CD4-positive, alpha-beta T cell (primary cell): ENCODE measurements at places on chromosomes 2 and 18. TPM values are rescaled to one million over a fixed set of nuclear protein-coding genes. Genes with fewer than 3 reads are reported as not detected.

- no peak for DNase-seq
These were observed 17.2 kb downstream of the MYO1B start for GRCh38 chr2:191262436-191262835.

- DNase-seq = no peak
These were observed 33.8 kb downstream of the HS1BP3 start for GRCh38 chr2:20617081-20617575.

- no peak for DNase-seq
These were observed 68.3 kb upstream of the LRP1B start for GRCh38 chr2:142199073-142199472.

- DNase-seq = no peak
These were observed 191.8 kb downstream of the RNF144A start for GRCh38 chr2:7108792-7109532.

GRCh38 chr2:215961981-215962380 is 51.4 kb downstream of the MREG start:
- no peak for DNase-seq

GRCh38 chr2:41881249-41881648 is 166.6 kb upstream of the PKDCC start:
- DNase-seq = no peak

Gene GALNT3
- 2.9 TPM for total RNA-seq

Gene C2orf72
- total RNA-seq = not detected

Gene HMSD
- not detected for total RNA-seq
